Breast epithelium (tissue), 4 donors: ENCODE measurements at places on chromosomes 2 and 18.

DNA sequence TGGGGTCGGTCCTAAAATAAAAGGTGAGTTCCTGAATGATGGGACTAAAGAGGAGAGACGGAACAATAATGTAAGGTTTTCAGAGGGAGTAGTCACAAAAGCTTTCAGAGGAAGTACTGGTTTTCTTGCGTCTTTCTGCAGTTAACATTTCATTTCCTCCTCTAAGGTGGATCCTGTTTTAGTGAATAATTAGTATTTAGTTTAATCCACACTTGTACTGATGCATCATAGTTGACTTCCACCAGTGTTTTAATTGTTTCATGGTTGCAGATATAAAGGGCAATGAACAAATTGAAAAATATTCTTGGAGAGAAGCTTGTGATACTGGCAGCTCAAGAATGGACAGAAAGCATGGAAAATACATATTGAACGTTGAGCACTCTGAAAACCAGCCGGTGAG lies at the start of gene DYNAP:
TSS of gene DYNAP (plus strand) at position 301 of the 400 bp plus-strand sequence. CDS start at position 339, 38 bp downstream.
- no peak for DNase-seq

DNA sequence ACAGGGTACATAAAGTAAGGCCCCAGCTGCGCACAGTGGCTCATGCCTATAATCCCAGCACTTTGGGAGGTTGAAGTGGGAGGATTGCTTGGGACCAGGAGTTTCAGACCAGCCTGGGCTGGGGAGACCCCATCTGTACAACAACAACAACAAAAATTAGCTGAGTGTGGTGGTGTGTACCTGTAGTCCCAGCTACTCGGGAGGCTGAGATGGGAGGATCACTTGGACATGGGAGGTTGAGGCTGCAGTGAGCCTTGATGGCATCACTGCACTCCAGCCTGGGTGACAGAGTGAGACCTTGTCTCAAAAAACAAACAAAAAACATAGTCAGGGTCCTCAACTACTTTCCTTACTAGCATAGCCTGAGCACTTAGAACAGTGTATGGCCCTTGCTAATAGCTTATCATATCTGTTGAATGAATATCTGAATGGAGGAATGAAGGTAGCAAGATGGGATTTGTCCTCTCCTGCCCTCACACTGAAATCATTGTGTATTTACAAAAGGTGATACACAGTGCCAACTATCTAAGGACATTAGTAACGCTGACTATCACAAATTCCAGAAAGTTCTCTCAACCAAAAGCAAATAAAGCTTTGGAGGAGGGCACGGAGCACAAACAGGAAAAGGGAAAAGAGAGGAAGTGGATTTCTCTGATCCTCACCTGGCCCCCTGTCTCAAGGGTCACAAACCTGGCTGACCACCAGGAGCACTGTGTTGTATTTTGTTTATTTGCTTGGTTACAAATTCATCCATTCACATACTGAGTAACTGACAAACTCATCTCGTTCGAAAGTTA lies 38.1 kb downstream of the L3MBTL4 start:
- DNase-seq: no peak

GRCh38 chr2:214591366-214591765 lies 180.5 kb downstream of the VWC2L start:
- DNase-seq: no peak

- no peak for DNase-seq
Measured at GRCh38 chr2:98901291-98901690, 34.7 kb downstream of the CRACDL start.

DNA sequence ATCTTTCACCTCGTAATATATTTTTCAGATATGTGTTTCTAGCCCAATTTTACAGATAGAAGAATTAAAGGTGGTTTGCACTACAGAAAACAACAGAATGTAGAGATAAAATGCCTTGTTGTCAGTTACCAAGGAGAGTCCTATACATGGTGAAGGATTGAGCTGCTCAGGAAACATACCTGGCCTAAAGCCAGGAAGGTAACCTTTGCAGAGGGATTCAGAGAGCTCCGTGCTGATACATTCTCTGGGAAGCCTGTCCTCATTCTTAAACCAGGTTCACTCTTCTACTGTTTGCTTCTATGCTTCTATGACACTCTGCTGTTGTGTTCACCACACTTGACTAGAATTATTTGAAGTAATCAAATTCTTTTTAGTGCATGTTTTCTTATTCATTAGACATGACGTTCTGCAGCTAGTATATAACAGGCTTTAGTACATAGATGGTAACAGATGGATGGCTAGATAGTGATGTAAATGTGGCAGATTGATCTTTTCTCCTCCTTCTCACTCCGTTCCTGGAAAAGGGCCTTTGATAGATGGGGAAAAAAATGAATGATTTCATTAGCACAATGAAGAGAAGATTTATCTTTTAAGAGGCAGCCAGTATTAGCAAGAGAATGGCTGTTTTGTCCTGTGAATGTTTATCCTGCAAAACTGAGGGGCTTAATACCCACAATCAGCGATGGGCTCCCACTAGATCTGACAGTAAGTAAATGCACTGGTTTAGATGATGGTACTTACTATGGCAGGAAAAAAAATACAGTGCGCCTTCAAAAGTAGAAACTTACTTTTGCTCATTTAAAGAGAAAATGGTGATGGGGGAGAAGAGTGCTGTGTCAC lies 589.6 kb upstream of the FAM98A start:
- DNase-seq: no peak
